ENCODE measurements at places on chromosomes 3 and 15.

GRCh38 chr3:55524565-55525244 lies 37.6 kb upstream of the WNT5A start:
- no peak for DNase-seq

GRCh38 chr3:60080648-60081047 lies 1030.8 kb upstream of the CFAP20DC start:
- no peak for DNase-seq

- no peak for DNase-seq
Observed at GRCh38 chr3:113231827-113232253, 20.5 kb downstream of the BOC start.

DNA sequence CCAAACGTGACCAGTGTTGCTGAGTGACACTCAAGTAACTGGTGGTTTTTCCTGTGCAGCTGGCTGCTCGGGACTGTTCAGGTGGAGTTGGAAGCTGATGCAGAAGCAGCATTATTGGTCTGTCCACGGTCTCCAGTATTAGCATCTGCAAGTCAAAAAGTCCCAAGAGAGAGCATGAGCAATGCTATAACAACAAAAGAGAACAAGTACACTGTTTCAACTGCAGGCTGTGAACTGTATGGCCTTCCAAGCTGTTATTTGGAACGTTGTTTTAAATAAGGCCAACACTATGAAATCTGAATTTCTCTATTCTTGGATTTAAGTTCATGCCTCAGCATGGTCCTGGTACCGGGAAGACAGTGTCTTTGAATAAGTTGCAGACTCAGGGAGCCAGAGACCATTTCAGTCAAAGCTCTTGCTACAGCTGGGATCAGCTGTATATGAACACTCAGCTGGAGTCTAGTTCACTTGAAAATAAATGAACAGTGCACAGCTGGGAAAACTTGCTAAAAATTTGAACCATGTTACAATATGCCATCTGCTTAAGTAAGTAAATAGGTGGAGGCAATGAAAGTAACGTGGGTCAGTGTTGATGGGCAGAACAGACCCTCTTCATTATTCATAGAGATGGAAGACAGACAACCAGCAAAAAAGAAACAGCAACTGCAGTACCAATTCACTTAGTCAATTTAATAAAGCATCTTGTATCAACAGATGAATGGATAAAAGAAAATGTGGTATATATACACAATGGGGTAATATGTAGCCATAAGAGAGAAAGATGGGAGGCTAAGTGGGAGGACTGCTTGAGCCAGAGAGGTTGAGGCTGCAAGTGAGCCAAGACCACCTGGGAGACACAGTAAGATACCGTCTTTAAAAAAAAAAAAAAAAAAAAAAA lies 45.1 kb downstream of the NR1I2 start:
- DNase-seq, result no peak

- no peak for DNase-seq
Observed at GRCh38 chr15:50909010-50909317, 481 bp downstream of the AP4E1 start.

DNA sequence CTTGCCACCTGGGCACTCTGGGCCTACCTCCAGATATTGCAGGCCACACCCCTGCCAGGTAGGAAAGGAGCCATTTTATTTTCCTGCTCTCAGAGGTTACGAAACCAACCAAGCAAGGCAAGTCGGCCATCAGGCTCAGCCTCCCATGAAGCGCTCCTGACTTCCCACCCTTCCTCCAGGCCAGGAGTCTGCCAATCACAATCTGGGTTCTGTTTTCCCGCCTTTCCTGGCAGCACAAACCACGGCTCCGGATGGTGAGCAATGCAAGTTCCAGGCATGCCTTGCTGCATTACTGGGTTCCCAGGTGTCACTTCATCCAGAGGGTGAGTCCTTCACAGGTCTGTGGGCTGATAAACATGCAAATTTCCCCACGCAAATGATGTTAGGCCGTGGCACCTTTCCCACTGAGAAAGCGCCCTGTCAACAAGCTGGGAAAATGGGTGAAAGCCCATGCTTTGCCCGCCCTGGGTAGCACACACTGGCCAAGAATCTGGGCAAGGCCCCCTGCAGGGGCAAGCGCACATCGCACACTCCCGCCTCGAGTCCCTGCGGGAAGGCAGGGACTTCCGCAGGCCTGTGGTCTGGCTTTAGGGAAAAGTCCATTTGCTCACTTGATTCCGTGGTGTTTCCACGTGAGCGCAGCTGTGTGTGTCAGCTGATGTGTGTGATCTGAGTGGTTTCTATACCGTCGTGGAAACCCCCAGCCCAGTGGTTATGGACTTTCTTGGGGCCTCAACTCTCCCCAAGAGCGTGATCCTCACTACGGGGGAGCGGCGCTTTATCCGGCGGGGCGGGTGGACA lies 61.6 kb upstream of the RYK start:
- no peak for DNase-seq

DNA sequence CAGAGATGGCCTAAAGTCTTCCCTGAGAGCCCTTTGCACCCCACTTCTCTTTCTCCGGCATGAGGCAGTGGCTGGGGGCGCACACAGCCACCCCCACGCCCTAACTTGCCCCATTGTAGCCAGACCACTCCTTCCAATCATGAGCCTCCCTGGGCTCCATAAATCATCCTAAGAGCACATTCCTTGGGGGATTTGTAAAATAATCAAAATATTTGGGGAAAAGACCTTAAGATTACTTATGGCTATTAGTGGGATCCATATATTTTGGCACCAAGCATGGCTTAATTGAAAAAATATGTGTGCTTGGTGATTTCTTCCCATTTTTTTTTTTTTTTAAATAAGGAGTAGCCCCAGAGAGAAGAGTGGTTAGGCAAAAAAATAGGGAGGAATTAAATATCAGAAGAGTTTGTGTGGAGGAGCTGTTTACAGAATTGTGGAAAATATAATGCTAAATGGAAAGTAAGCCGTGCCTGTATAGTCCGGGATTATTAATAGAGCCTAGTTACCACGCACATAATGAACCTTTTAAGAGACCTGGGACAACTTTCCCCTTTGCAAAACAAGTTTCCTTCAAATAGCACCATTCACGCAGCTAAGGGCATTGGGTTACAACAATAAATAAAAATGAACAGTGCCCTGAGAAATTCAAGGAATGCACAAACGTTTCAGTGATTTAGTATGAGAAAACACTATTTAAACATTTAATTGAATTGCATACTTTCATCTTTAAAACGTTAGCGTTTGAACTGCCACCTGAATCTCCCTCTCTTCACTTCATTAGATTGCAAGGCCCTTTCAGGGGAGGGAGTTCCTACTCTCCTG lies 46.1 kb downstream of the SMAD6 start:
- no peak for DNase-seq

- no peak for DNase-seq
Observed at GRCh38 chr3:77427528-77427927, 387.6 kb downstream of the ROBO2 start.

GRCh38 chr3:57100046-57100695 lies 39.7 kb downstream of the SPATA12 start:
- peak; percentile 52 for DNase-seq

- no peak for DNase-seq
Observed at GRCh38 chr3:156978481-156978961, 152.4 kb downstream of the LEKR1 start.

GRCh38 chr3:190122198-190122771 lies 1.6 kb upstream of the P3H2 start:
- no peak for DNase-seq

GRCh38 chr3:67329358-67329757 lies 325.1 kb downstream of the SUCLG2 start:
- DNase-seq, result peak; percentile 0

- DNase-seq, result no peak
Observed at GRCh38 chr15:85284497-85284896, 95.9 kb upstream of the AKAP13 start.

DNA sequence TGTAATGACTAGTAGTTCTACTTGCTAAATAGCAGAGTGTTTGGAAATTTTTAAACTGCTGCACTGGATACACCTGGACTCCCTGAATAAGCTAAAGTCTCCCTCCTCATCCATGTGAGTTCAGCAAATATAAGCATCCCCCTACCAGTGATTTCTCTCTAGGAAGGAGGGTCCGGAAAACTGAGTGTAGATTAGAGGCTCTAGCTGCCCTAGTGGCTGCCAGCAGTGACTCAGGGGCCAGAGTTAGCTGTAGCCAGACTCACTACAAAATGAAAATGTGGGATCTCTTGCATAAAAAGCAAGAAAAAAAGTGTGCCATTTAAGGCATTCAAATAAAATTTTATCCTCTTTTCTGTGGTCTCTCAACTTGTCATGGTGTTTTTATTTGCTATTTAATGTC lies 485.0 kb upstream of the ATP11B start:
- DNase-seq, result no peak

Data from activated CD4-positive, alpha-beta T cell treated with anti-CD3 and anti-CD28 coated beads for 24 hours (primary cell).